Cortex of kidney (tissue), 1 donor: ENCODE measurements at places on chromosomes 12 and 14.

GRCh38 chr14:51574009-51574408 lies 77.7 kb upstream of the FRMD6 start:
- DNase-seq: no peak

DNA sequence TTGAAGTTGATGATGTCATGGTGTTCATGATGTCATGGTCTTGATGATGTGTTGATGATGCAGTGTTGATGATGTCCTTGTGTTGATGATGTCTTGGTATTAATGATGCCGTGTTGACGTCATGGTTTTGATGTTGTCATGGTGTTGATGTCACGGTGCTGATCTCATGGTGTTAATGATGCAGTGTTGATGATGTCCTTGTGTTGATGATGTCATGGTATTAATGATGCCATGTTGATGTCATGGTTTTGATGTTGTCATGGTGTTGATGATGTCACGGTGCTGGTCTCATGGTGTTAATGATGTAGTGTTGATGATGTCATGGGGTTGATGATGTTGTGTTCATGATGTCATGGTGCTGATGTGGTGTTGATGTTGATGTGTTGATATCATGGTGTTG lies 48.0 kb upstream of the RIMBP2 start:
- DNase-seq: no peak

DNA sequence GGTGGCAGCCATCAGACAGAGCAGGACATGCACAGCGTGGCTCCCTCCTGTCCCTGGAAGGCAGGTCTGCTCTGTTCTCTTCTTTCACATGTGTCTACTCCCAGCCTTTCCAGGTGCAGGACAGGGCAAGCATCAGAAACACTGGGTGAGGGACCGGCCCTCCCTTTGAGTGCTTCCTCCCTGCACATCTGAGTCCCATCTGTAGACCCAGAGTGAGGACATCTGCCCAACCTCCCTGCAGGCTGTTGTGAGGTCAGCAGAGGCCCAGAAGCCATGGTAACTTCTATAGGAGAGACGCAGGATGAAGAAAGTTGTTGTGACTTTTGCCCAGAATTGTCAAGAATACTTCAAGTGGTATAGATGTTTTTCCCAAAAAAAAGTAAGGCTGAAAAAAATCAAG lies 282.7 kb downstream of the CACNA1C start:
- DNase-seq: no peak

- DNase-seq: no peak
These were observed 620.1 kb downstream of the NRXN3 start for GRCh38 chr14:78790271-78790670.

- no peak for DNase-seq
These were observed 73.4 kb downstream of the SPTB start for GRCh38 chr14:64806202-64806861.

DNA sequence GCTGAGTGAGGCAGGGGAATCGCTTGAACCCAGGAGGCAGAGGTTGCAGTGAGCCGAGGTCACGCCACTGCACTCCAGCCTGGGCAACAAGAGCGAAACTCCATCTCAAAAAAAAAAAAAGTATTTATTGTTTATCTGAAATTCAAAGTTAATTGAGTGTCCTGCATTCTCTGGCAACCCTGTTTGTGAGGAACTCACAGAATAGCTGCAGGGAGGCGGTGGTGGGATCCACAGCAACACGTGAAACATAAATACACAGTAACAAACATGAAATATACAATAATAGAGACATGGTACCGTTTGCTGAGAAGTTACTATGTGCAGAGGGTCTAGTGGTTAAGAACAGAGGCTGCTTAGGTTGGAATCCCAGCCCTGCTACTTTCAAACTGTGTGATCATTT lies 43.7 kb upstream of the RFLNA start:
- DNase-seq: no peak

GRCh38 chr14:104680056-104680805 lies 9.2 kb upstream of the INF2 start:
- DNase-seq: no peak

GRCh38 chr12:3213768-3214167 lies 136.6 kb downstream of the TSPAN9 start:
- DNase-seq: no peak

- no peak for DNase-seq
These were observed 91.2 kb downstream of the CEP128 start for GRCh38 chr14:80850197-80850814.

GRCh38 chr12:19802915-19803314 lies 363.6 kb downstream of the AEBP2 start:
- no peak for DNase-seq

DNA sequence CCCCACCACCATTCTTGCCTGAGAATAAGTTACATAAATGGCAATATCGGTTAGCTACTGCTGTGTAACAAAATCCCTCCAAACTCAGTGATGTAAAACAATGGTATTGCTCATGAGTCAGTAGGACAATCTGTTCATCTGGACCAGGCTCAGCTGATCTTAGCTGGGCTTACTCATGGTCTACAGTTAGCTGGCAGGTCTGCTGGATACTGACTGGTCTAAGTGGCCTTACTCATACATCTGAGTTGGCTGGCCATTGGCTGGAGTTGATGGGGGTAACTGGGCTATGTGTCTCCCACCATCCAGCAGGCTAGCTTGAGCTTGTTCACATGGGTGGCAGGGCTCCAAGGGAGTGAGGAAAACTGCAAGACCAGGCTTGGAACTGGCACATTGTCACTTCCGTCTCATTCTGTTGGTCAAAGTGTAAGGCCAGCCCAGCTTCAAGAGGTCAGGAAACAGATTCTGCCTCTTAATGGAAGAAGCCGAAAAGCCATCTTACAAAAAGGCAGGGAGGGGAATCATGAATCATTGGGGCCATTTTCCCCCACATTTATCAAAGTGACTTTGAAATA lies 56.7 kb upstream of the CHGA start:
- no peak for DNase-seq

- no peak for DNase-seq
These were observed 249.4 kb downstream of the ZFP36L1 start for GRCh38 chr14:68543516-68543915.

DNA sequence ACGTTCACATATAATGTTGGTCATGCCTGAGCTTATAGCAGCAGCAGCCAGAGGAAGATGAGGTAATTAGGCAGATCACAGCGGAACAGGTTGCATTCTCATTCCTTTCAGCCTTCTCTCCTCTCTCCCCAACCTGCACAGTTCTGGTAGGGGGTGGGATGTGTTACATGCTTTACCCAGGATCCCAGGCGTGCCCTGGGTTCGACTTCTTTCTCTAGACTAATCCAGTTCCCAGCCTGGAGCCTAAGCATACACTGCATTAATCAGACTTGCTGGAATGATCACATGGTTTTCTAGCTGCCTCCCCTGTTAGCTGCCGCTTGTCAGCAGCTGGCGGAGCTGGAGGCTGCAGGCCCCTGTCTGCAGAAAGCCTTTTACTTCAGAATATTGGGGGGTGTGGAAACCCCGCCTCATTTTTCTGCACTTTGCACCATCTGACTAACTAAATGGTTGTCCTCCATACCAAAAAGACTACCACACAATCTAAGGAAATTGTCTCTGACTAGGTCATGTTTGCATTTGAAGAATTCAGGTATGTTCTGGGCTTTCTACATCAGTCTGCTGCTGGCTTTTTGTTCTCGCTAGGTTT lies 46.0 kb upstream of the EVL start:
- DNase-seq: no peak

GRCh38 chr14:87690076-87690613 lies 302.8 kb downstream of the GALC start:
- no peak for DNase-seq

DNA sequence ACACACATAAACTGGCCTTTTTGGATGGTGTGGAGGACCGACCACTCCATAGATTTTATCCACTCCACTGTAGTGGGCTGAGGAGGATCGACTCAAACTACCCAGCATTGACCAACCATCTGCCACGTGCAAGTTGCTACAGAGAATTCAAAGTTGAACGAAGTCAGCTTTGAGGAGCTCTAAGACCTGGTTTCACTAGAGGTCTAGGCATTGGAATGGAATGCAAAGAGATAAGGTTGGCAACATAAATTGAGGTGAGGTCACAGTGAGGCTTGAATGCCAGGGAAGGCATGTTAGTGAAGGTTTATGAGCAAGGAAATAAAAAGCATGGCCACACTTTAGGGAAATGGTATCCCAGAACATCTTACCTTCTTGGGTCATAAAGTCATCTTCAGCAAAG lies 14.5 kb downstream of the VWF start:
- no peak for DNase-seq

GRCh38 chr12:25072906-25073650 lies 121.9 kb downstream of the DNAI7 start:
- no peak for DNase-seq

GRCh38 chr14:66745078-66745477 lies 237.1 kb downstream of the GPHN start:
- DNase-seq: no peak

DNA sequence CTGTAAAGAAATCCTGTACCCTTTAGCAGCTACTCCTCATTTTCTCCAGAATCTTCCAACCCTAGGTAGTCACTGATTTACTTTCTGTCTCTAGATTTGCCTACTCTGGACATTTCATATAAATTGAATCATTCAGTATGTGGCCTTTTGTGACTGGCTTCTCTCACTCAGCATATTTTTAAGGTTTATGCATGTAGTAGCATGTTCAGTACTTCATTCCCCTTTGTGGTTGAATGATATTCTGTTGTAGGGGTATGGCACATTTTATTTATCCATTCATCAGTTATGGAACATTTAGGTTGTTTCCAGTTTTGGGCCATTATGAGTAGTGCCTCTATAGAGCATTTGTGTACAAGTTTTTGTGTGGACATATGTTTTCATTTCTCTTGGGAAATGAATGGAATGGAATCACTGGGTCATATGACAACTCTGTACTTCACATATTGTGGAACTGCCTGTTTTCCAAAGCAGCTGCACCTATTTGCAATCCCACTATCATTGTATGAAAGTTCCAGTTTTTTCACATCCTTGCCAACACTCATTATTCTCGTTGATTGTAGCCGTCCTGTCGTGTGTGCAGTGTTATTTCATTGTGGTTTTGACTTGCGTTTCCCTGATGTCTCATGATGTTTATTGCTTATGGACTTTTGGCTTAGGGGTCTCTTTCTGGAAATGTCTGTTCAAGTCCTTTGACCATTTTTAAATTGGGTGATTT lies 57.2 kb downstream of the ATF7IP start:
- DNase-seq: no peak

DNA sequence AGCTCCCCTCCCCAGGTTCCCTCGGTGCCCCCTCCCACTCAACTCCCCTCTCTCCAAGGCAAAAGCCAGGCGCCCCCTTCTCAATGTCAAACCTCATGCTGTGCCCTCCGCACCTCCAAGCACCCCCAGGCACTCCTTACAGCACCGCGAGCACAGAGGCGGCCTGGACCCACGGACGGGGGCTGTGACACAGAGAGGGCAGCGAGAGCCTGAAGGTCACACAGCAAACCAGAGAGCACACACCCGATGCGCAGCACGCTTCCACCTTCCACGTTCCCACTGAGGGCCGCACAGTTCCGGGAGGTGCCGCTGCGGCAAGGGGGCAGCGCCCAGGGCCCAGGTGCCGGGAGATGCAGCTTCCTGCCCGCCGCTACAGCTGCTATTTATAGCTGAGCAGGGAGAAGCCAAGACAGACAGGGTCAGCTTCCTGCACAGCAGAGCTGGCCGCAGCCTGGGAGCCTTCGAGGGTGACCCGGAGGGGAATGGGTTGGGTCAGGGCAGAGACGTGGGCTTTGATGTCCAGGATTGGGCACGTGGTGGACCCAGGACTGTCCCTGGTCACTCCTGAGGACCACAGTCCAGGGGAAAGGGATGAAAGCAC lies 12.9 kb downstream of the NCOR2 start:
- no peak for DNase-seq

GRCh38 chr12:46830731-46831334 lies 5.0 kb upstream of the SLC38A4 start:
- no peak for DNase-seq

GRCh38 chr12:58252914-58253313 lies 311.5 kb downstream of the ATP23 start:
- no peak for DNase-seq

- DNase-seq: no peak
These were observed 104.1 kb upstream of the RAP1B start for GRCh38 chr12:68506619-68507018.

- no peak for DNase-seq
These were observed 249.5 kb downstream of the APAF1 start for GRCh38 chr12:98894412-98895085.

DNA sequence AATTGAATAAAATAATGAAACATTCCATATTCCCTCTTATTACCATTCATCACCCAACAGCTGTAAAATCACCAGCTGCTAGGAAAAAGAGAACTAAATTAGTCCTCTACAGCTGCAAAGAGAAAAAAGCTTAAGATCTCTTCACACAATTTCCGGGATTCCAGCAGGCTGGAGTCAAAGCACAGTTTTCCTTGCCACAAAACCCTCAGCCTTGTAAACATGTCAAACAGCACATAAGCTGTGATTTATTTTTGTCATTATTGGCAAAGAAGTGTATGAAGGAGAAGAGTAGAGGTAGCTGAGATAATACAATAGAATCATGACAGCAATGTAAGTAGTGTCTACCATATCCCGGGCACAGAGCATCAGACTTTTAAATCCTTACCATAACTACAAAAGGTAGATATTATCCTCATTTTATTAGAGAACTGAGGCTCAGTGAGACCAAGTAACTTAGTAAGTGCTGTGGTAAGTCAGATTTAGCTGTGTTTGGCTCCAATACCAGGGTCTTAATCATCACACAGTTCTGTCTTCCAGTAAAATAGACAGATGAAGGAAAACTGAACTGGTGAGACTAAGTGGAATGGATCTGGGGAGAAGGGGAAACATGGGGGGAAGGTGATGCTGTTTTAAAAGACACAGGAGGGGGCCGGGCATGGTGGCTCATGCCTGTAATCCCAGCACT lies 57.3 kb downstream of the NTN4 start:
- no peak for DNase-seq

GRCh38 chr12:16349131-16349460 lies 1.7 kb downstream of the MGST1 start:
- no peak for DNase-seq

GRCh38 chr14:50812856-50813543 lies 18.0 kb downstream of the NIN start:
- no peak for DNase-seq

- DNase-seq: no peak
These were observed 143.2 kb downstream of the PIWIL1 start for GRCh38 chr12:130480887-130481286.

GRCh38 chr12:11827091-11828061 lies 177.9 kb downstream of the ETV6 start:
- no peak for DNase-seq

- DNase-seq: no peak
These were observed 696.5 kb upstream of the MIS18BP1 start for GRCh38 chr14:45949479-45949878.

- DNase-seq: no peak
These were observed 2.8 kb upstream of the ARID2 start for GRCh38 chr12:45726603-45727300.

GRCh38 chr12:21987755-21988154 lies 46.5 kb upstream of the ABCC9 start:
- DNase-seq: no peak

DNA sequence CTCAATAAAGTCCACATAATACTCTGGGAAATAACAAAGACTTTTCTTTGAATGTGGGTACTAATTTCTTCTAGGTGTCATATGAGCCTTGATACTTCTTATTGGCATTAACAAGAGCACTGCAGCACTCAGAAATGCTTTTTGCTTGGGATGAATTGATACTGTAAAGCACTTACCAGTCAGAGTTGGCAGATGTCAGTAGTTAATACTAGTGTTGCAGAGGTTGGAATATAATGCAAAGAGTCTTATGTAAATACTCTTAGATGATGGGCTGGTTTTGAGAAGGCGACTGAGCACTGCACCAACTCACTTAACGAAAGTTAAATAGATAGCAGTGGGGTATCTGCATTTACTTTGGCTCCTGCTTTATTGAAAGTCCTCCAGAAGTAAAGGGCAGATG lies 25.6 kb upstream of the MBIP start:
- no peak for DNase-seq
